ENCODE measurements at places on chromosomes 2 and 18. TPM values are rescaled to one million over a fixed set of nuclear protein-coding genes. Genes with fewer than 3 reads are reported as not detected.

DNA sequence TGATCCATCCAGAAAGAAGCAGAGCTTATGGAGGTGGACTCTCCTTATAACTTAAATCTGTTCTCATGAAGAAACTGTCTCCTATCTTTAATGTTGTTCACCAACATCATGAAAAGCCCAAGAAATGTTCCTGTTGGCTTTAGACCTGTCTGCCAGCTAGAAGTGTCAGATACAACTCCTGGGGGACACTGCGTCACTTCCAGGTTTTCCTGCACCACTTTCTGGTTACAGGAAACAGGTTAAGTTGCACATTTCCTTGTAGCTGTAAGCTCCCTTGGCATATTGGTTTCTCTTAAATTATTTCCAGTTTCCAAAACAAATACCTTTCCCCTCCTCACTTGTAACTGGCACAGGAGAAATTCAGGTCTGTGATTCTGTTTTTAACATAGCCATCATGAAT is 2.9 kb downstream of the CEP68 start:
- peaks cover 6% of the 10 kb centered on the region for H3K4me1 ChIP-seq
- no peak overlapping the region for H3K4me3 ChIP-seq
- H3K27ac ChIP-seq: no peak overlapping the region
- no peak for DNase-seq
- no peaks in the 10 kb centered on the region for H3K36me3 ChIP-seq

GRCh38 chr2:44442019-44442418 is 80.3 kb downstream of the CAMKMT start:
- H3K4me1 ChIP-seq: no peaks in the 10 kb centered on the region
- H3K4me3 ChIP-seq: no peak overlapping the region
- DNase-seq: no peak
- no peak overlapping the region for H3K27ac ChIP-seq

DNA sequence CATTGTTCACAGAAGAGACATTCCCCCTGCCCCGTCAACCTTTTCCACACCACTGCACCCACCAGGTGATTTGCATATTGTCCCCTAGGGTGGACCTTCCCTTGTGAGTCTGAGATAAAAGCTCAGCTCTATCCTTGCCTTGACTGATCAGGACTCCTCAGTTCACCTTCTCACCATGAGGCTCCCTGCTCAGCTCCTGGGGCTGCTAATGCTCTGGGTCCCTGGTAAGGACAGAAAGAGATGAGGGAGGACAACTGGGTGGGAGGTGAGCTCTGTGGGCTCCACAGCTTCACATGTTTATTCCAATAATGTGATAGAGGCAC is 1160.1 kb downstream of the RPIA start:
- H3K36me3 ChIP-seq: no peaks in the 10 kb centered on the region
- H3K4me3 ChIP-seq: no peak overlapping the region
- H3K27me3 ChIP-seq: no peaks in the 10 kb centered on the region
- H3K27ac ChIP-seq: no peak overlapping the region

DNA sequence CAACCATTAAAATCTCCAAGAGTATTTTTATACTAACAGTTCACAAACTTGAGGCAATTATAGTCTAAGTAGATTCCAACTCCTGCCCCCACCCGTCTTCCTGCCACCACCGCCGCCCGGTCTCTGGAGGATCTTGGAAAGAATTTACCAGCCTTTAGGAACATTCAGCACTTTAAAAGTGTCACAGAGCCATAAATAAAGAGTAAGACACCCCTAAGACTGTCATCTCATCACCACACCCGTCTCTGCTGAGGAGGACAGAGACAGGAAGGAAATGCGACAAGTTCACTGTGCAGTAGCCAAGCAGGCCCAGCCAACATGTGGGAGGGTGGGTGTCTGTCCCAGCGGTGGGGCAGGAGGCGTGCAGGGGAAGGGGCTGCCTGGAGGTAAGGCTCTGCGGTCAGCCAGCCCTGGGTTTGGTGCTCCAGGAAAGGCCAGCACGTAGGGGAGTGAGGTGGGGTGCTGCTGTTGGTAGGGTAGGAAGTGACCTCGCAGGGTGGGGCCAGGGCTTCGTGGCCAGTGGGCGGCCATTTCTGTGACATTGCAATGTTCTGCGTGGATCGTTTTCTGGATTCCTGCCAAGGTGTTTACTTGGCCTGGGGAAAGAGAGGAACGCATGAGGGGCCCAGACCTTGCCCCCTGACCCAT is 111.6 kb downstream of the FAM210A start:
- no peak overlapping the region for H3K27ac ChIP-seq
- H3K36me3 ChIP-seq: no peaks in the 10 kb centered on the region
- no peaks in the 10 kb centered on the region for H3K27me3 ChIP-seq
- H3K4me1 ChIP-seq: no peaks in the 10 kb centered on the region

ZC3H15 gene
- 64.2 TPM for total RNA-seq

TMEM87B gene
- 56.7 TPM for total RNA-seq

TCF23 gene
- 0.07 TPM for total RNA-seq

APOB gene
- 1.0 TPM for total RNA-seq

All from colonic mucosa (tissue), 4 donors.